NCI-H2081 (cell line): ENCODE measurements at places on chromosomes 6 and 20.

GRCh38 chr20:41686961-41687360 is 68.8 kb upstream of the CHD6 start:
- DNase-seq, result no peak

GRCh38 chr6:37109714-37110499 is 60.0 kb upstream of the PIM1 start:
- no peak for DNase-seq

DNA sequence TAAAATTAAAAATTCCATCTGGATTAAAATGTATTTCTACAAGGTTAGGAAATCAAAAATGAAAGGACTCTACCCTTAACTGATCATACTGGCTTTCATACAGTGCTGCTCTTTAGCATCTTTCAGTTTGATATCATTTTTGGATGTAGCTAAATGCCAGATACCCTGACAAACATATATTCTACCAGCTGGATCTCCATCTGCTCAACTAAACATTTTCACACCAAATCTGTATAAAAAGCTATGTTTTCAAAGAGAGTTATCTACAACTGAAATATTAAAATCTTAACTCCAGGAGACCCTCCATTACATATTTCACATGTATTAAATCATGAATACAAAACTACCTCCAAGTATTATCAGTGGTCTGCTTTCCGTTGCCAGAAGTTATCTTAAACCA is 95.7 kb downstream of the EPHA7 start:
- no peak for DNase-seq

- no peak for DNase-seq
These were observed 5.3 kb downstream of the ZBTB24 start for GRCh38 chr6:109477725-109478124.

GRCh38 chr6:133632906-133633305 is 256.0 kb upstream of the TCF21 start:
- DNase-seq, result no peak

- DNase-seq, result no peak
These were observed 150.1 kb downstream of the GMPR start for GRCh38 chr6:16388488-16388887.

GRCh38 chr6:161204866-161205557 is 68.8 kb downstream of the AGPAT4 start:
- DNase-seq, result no peak

DNA sequence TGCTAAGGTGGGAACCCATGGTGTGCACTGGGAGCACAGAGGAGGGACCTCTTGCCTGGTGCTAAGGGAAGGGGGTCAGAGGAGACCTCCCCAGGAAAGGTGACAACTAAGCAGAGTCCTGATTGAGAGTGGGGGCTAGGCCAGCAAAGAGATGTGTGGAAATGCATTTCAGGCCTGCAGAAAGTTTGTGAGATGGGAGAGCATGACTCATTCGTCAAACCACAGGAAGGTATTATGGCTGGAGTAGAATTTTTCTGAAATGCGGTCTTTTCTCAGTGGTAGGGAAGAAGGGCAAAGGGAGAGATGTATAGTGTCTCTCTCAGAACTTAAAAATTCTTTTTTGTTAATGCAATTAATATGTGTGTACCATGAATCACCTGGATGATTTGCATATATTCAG is 23.6 kb upstream of the EDN1 start:
- no peak for DNase-seq

GRCh38 chr6:168147205-168147738 is 68.3 kb upstream of the FRMD1 start:
- DNase-seq, result peak; percentile 53

DNA sequence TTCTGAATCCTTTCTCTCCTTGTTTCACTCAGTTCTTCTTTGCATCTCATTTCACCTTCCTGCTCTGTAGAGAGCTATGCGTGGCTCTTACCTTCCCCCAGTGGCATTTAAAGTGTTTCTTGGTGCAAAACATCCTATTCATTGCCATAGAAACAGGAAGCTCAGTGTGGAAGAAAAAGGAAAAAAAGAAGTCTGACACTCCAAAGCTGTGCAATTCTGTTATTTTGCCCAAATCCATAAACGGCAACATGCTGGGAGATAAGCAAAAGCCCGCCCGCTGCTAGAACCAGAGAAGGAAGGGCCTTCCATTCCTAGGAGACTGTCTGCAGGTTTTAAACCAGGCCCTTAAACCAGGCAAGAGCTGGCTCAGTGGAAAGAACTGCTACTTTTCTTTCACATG is 247.1 kb downstream of the HIVEP2 start:
- no peak for DNase-seq

GRCh38 chr20:48733296-48733790 is 94.5 kb downstream of the PREX1 start:
- no peak for DNase-seq

GRCh38 chr6:3518356-3519190 is 61.7 kb upstream of the SLC22A23 start:
- no peak for DNase-seq

- peak; percentile 55 for DNase-seq
These were observed 64.3 kb downstream of the ANKS1A start for GRCh38 chr6:34953061-34954025.

- no peak for DNase-seq
These were observed 449.4 kb upstream of the PTCHD4 start for GRCh38 chr6:48560408-48560807.

GRCh38 chr6:1479095-1479494 is 89.7 kb downstream of the FOXF2 start:
- no peak for DNase-seq

- DNase-seq, result no peak
These were observed at the start of gene JPH2 for GRCh38 chr20:44187054-44187771. Gene JPH2 (minus strand): TSS chr20:44187188. CDS start chr20:44186705, 483 bp downstream.
